Activated naive CD8-positive, alpha-beta T cell treated with anti-CD3 and anti-CD28 coated beads, Interleukin-2, amount 50 U/mL, for 24 hours (primary cell): ENCODE measurements at places on chromosomes 16 and 17.

GRCh38 chr17:60139438-60140285, 10.1 kb upstream of the CA4 start:
- peak; percentile 73 for DNase-seq

DNA sequence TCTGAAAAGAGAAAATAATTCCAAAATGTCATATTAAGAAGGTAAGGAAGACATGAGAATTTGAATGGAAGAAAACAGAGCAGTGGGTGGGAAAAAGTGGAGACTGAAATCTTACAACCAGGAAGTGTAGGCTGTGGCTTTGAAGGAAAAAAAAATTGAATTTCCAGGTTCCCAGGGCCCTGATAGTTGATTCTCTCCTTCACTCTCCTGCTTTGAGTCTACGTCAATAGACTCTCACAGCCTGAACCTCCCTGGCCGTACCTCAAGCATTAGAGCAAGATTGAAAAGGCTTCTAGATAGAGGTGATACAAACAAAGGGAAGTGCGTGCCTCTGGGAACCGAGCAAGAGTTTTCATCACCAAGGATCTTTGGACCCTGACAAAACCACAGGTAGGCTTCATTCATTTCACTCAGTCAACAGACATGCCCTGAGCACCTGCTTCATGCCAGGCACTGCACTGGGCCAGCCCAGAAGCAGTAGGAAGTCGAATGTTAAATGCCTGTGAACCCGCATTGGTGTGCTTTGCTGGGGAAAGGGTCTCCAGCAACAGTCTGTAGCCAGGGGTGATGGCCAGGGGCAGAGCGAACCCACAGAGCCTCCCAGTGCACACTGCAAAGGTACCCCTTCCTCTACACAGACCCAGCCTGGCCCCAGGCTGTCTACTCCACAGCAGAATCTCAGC, 163.9 kb downstream of the SLC39A11 start:
- no peak for DNase-seq

DNA sequence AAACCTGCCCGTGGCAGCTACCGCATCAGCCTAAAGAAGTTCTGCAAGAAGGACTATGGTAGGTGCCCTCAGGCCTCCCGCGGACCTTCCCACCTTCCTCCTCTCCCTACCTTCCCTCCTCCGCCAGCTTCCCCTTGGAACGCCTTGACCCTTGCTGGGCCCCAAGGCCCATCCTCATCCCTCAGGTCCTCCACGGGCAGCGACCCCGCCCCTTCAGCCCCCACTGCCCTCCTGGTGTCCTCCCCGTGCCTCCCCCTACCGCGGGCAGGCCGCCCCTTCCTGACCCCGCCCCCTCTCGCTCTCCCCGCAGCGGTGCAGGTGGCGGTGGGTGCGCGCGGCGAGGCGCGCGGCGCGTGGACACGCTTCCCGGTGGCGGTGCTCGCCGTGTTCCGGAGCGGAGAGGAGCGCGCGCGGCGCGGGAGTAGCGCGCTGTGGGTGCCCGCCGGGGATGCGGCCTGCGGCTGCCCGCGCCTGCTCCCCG, 1.4 kb upstream of the TBC1D24 start:
- DNase-seq = peak; percentile 41

GRCh38 chr17:75412455-75413317, 7.2 kb upstream of the GRB2 start:
- peak; percentile 69 for DNase-seq

- no peak for DNase-seq
These were observed 98.6 kb upstream of the IRX3 start for GRCh38 chr16:54385141-54385540.

DNA sequence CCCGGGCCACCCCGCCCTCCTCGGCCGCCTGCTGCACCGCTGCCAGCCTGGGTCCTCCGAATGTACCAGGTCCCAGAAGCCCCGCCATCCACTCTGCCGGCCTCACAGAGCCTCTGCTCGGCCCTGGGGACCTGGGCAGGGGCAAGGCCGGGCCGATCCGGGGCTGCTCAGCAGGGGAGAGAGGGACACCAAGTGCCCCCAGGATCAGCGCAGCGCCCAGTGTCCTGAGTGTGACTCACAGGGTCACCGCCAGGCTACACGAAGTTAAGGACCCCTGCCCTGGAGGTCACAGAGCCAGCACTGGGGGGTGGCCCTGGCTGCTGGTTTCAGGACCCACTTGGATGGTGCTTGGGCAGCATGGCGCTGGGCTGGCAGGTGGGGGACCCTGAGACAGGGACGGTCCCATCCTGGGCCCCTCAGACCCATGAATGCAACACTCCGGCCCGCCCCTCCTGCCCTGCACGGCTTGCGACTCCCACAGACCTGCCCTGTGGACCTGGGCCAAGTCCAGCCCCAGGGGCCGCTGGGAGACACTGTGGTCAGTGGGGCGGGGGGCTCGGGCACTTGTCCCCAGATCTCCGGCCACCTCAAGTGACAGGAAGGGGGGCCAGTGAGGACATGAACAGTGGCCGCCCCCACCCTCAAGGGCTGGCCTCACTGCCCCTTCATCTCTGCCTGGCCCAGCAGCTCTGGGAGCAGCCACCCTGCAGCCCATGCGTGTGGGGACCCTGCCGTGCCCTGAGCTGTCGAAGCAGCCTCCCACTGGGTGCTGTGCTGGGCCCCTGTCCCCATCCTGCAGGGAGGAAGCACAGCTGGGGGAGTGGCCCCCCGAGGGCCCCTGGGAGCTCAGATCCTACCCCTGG, 23.2 kb upstream of the SSTR5 start:
- no peak for DNase-seq

DNA sequence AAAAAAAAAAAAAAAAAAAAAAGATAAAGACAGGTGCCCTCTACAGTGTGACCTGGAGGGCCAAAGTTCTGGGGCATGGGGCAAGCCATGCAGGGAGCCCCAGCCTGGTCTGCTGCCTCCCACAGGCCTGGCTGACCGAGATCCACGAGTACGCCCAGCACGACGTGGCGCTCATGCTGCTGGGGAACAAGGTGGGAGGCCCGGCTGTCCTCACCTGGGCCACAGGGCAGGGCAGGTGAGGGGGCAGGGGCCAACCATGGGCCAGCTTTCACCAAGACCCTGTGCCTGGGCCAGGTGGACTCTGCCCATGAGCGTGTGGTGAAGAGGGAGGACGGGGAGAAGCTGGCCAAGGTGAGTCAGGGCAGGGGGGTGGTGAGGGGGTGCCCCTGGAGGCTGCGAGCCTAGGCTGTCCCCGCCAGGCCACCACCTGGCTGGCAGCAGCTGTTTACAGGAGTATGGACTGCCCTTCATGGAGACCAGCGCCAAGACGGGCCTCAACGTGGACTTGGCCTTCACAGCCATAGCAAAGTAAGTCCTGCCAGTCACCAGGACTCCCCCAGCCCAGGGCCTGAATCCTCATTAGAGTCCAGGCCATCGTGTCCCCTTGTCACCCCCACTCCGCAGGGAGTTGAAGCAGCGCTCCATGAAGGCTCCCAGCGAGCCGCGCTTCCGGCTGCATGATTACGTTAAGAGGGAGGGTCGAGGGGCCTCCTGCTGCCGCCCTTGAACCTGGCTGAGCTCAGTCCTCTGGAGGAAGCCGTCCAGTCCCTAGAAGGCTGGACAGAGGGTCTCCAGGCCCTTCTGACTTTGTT, 2.7 kb upstream of the TRAF7 start:
- peak; percentile 45 for DNase-seq

- DNase-seq = no peak
These were observed 5.5 kb downstream of the CCDC42 start for GRCh38 chr17:8739097-8739496.

DNA sequence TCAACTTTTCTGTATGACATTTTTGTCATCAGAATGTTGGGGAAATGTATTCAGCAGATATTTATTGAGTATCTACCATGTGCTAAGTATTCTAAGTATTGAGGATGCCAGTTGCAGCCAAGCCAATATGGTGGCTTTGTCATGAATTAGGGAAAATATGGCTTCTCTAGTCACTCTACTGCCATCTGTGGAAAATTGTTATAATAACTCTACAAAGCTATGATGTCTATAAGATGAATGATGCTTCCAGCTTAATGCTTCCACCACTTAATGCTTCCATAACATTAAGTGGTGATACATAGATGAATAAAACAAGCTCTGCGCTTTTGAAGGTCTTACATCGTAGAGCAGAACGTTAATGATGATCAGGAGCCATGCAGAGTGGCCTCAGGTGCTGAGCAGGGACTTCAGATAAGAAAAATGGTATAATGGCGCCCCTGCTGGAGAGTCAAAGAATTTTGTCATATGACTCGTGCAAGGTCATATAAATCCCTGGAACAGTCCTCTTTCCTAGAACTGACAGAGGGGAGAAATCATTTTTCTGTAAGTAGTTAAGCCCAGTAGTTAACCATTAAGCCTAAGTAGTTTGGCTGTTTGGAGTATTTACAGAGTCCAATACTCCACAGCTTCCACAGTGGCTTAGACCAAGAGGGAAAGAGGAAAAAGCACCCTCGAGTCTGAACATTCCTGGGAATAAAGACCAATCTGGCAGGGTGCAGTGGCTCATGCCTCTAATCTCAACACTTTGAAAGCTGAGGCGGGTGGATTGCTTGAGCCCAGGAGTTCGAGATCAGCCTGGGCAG, 2.7 kb upstream of the TMIGD1 start:
- peak; percentile 71 for DNase-seq

GRCh38 chr17:74280093-74280513, 6.1 kb downstream of the DNAI2 start:
- DNase-seq = peak; percentile 61

- DNase-seq = no peak
These were observed 8.6 kb upstream of the CD300A start for GRCh38 chr17:74457820-74458166.

GRCh38 chr16:66387817-66388332, 21.4 kb downstream of the CDH5 start:
- no peak for DNase-seq

- DNase-seq = no peak
These were observed 4.5 kb downstream of the PCGF2 start for GRCh38 chr17:38743556-38744171.

DNA sequence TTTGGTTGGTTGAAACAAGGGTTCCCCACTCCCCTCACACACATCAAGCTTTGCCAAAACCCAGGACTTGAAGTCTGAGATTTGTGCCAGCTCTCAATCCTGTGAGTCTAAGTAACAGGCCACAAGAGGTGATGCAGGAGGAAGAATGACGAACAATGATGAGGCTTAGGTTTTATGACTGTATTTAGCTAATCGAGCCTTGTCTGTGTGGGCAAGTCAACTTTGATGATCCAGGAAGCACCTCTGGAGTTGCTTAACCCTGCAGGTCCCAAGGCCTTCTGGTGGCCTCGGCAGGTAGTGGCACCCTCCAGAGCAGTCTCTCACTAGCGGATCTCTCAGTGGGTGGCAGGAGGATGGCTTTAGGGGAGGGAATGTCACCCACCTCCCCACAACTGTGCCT, 28.7 kb downstream of the CDK5RAP3 start:
- no peak for DNase-seq

GRCh38 chr17:39634384-39634871, 2.5 kb upstream of the STARD3 start:
- no peak for DNase-seq

- no peak for DNase-seq
These were observed 10.0 kb upstream of the TCAP start for GRCh38 chr17:39655105-39655504.

DNA sequence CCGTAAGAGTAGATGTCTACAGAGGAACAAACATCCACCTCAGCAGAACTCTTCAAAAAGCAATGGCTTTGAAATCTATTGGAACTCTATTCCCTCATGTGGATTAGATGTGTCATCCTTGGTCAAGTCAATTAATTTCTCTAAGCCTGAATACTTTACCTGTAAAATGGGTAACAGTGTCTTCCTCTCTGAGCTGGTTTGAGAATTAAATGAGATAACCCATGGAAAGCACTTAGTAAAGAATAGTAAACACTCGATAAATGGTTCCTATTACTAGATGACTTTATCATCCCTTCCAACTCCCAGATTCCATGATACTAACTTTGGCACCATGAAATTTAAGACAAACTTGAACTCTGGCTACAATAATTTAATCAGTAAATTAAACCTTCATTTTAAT, 89.1 kb downstream of the SKAP1 start:
- no peak for DNase-seq

GRCh38 chr17:7314719-7315569, at the start of gene GPS2:
TSS of gene GPS2 (minus strand) at chr17:7315360. CDS start at chr17:7315052, 308 bp downstream.
- DNase-seq = peak; percentile 96

DNA sequence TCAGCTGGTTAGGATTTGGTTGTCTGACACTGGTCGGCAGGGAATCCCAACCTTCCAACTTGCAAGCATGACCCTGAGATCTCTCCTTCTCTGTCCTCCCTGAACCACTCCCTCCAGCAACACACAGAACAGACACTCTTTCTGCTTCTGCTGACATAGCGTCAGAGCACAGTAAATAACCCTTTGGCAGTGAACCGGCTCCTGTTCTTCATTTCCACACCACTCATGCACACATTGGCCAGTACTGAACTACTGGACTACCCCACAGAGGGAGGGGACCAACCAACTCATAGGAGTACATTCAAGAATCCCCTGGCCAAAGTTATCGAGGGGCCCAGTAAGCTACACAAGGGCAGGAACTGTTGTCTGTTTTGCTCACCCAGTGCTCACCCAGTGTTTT, 138.2 kb downstream of the ZNF423 start:
- DNase-seq = no peak

DNA sequence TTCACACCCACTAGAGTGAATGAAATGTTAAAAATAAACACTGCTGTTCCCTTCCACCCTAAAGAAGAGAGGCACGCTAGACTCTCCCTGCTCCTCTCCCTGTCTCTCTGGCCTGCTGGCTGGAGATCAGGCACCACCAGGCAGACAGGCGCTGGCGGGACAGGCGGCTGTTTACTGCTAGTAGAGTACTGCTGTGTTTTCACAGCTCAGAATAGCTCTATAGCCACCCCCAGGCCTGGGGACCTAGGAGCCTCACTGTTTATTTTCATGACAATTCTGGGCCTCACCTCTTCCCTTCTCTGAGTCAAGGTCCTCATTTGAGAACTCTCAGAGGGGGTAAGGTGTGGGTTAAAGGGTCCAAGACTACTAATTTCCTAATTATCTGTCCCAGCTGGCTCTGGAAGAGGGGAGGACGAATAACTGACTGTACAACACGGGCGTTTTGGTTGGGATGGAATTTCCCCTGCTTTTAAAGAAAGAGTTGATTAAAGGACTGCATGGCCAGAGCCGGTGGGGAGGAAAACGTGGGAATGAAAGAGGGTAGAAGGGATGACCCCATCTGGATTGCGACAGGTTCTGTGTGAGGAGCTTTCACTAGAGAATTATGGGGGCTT, 9.0 kb upstream of the G6PC1 start:
- DNase-seq = no peak

DNA sequence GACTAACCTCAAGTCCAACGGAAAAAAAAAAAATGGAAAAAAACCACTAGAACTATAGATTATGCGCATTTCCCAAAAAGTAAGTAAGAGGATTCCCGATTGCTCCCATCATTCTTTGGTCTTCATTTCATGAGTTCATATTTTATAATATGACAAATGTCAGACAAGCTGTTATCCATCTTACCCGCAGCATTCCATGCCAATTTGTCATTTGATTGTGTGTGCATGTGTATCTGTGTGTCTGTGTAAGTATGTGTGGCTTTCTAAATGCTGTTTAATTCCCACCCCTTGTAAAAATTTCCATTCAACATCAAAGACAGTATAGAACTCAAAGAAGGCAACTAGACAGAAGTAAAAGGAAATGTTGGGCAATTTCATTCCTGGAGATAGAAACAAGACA, 434.1 kb downstream of the CDH11 start:
- no peak for DNase-seq
